ENCODE measurements at places on chromosomes 3 and 15.

DNA sequence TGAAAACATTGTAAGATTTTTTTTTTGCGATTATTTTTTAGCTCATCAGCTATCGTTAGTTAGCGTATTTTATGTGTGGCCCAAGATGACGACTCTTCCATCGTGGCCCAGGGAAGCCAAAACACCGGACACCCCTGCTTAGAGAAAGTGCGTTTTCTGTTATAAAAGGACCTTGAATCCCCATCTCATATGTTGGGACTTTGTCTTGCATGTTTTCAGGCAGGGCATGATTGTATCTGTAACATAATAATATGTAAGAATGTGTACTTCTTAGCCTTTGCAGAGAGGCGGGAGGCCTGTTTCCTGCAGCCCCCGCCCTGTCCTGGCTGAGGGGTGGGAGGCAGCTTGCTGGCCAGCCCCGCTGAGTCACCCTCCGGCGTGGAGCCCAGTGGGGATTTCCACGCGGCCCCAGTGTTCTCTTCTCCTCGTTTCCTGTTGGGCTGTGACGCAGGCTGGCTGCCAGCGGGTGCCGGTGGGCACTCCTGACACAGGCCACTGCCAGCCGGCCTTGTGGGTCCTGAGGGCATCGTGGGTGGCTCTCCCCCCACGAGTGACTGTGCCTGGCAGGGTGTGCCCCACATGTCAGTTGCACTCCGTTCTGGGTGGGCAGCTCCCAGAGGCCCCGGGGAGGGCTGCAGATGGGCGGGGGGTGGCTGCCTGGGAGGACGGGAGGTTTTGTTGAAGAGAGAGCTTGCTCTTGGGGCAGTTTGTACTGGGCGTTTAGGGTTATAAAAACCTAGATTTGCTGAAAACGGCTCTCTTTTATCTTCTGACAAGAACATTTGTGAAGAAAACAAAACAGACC is 55.6 kb downstream of the SMAD3 start:
- peak; percentile 92 for DNase-seq

DNA sequence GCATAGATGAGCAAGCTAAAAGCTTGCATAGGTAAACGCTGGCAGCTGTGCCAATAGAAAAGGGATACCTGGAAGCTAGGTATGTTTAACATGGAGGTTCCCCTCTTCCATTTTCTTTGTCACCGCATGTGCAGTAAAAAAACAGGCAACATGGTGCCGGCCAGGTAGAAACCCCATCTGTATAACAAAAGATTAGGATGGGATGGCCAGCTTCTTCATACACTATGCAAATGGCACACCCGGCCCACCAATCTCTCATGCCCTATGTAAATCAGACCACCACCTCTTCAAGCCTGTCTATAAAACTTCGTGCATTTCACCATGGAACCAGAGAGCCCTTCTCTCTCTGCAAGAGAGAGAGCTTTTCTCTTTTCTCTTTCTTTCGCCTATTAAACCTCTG is 224.3 kb upstream of the P2RY1 start:
- no peak for DNase-seq

- no peak for DNase-seq
Observed at GRCh38 chr3:138692152-138692551, 83.6 kb downstream of the FAIM start.

GRCh38 chr15:97425596-97425995 is 534.9 kb upstream of the ARRDC4 start:
- no peak for DNase-seq

- DNase-seq = no peak
Observed at GRCh38 chr3:67462187-67462586, 192.2 kb downstream of the SUCLG2 start.

DNA sequence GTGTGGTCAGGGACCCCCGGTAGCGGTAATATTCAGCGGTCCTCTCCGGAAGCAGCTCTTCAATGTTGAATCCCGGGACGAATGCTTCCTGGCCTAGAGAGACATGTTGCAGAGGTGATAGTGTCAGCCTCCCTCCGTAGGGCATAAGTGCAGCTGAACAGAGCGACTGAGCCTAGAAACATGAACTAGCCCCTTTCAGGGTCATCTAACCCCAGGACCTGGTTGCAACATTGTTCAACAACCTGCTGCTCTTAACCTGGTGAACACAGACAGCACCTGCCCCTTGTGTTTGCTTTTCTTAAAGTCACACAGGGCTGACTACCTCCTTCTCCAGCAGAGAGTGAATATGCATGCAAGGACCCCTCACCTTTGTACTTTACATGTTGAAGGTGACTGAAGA is 41.3 kb downstream of the CA12 start:
- no peak for DNase-seq
